Esophagus squamous epithelium (tissue), 5 donors: ENCODE measurements at places on chromosomes 16 and 17.

GRCh38 chr16:77723108-77723514 lies 797 bp downstream of the NUDT7 start:
- DNase-seq: no peak

DNA sequence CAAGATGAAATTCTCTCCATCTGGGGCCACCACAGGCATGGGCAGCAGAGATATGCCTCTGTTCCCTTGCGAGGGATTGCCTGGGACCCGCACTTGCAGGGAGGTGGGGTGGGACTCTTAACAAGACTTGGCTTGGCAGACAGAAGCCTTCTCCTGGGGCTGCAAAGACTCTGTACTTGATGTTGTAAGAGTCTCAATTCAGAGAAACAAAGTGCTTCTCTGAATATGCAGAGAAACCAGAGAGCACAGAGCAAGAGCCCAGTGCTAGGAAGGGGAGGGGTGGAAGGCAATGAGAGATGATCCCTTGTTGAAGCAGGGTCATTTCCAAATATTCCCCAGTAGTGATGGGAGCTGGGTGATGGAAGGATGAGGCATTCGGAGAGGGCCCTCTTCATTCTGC lies 2.2 kb downstream of the MMP28 start:
- DNase-seq: no peak

DNA sequence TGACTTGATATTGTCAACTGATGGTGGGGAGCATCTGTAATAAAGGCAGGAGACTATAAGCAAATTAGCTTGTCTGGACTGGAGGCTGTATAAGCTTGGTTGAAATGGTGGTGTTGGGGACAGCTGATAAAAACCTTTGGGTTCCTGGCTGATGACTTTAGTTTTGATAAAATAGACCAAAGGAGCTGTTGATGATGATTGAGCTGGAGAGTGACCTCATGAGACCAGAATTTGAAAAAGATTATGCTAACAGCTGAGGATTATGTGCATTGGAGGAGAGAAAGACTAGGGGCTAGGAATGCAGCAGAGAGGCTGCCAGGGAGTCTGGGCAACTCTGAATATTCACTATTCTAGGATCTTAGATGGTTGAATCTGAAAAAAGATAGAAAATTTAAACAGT lies 8.7 kb upstream of the CDC27 start:
- no peak for DNase-seq

DNA sequence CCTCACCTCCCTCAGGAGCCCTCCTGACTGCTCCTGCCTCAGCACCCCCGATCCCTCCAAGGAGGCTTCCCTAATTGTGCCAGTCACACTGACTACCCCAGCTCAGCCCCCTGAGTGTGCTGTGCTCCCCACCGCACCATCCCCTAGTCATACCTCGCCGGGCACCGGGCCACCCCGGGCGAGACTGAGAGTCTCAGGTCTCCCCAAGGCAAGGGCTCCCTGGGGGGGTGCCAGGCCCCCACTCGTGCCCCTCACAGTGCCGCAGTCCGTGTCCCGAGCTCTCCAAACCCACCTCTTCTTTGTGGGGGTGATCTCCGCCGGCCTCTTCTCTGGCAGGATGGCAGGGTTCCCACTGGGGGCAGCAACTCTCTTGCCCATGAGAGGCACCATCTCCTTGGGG lies 3.2 kb downstream of the TRPV3 start:
- no peak for DNase-seq

- DNase-seq: no peak
Measured at GRCh38 chr17:76260669-76261068, 4.5 kb upstream of the UBALD2 start.

DNA sequence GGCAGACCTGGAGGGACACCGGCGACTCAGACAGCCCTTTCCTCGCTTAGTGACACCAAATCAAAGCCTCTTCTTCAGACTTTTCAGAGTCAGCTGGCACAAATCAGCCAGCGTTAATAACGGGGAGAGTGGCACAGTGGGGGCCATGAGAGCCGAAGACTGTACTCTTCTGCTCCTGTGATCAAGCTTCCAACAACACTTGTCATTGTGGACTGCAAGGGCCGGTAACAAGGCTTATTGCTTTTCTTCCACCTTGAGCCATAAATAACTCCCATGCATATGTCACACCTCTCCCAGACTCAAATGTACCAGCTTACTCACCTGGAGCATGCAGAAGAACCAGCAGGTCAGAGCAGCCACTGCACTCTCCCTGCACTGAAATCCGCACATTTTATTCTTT lies 12.8 kb downstream of the FLCN start:
- no peak for DNase-seq

DNA sequence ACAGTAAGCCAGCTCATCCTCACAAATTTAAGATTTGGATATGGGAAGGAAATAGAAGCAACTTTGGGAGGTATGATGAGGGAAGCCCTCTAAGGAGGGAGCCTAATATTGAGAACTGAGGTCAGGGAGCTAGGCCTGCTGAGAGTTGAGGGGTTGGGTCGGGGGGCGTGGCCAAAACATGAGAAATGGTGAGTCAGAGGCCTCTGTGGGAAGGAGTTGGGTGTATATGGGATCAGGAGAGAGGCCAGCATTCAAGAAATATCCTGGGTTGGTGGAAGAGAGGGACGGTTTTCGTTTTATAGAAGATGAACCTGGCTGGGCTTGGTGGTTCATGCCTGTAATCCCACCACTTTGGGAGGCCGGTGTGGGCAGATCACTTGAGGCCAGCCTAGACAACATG lies 48.4 kb downstream of the CLEC16A start:
- DNase-seq: no peak

GRCh38 chr16:11359370-11359769 lies 14.1 kb downstream of the RMI2 start:
- DNase-seq: no peak

- DNase-seq: no peak
Measured at GRCh38 chr16:54050459-54051210, 236.0 kb downstream of the IRX3 start.

DNA sequence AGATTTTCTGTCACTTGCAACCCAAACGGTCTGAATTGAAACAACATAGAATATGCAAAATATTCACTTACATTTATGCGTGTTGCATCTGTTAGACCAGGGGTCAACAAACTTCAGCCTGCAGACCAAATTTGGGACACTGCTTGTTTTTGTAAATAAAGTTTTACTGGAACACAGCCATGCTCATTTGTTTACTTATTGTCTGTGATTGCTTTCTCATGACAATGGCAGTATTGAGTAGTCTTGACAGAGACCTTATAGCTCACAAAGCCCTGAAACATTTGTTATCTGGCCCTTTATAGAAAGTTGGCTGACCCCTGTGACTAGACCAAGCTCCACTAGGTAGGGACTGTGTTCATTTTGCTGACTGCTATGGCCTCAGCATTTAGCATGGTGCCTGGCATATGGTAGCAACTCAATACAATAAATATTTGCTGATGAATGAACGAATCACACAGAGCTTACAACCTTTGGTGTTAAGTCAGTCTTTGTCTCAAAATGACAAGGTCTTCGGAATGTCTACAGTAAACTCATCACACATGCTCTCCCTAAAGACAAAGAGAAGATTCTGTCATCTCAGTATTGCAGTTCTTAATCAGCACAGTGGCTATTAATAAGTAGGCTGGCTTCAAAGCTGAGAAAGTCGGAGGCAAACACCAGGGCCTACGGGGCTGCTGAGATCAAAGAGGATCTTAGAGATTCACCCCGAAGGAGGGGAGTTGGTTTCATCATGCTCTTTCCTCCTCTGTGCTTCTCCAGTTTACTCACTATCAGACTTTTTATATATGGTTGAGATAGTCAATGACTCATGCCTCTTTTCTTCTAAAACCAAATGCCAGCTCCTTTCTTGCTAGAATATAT lies 95.2 kb upstream of the AXIN2 start:
- no peak for DNase-seq

DNA sequence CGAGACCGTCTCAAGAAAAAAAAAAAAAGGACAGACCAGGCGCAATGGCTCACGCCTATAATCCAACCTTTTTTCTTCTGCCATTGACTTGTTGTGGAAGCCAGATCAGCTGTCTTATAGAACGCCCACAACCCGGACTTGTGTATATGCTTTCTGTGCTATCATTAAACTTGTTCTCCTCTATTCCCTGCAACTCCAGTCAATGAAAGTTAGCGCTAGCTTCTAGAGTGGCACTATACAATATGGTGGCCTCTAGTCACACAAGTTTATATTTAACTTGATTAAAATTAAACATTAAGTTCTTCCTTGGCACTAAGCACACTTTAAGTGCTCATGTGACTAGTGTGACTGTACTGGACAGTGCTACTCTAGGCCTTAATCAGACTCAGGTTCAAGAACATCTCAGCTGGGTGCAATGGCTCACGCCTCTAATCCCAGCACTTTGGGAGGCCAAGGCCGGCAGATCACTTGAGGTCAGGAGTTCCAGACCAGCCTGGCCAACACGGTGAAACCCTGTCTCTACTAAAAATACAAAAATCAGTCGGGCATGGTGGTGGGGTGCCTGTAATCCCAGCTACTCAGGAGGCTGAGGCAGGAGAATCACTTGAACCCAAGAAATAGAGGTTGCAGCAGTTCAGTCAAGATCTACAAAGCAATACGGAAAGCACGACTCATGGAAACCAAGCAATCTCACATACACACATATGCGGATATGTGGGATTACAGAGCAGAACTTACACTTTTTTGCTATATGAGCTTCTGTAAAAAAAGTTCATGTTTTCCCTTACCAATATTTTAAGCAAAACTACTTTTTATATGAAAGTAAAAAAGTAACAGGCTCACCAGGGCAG lies 18.8 kb upstream of the GLG1 start:
- DNase-seq: no peak

DNA sequence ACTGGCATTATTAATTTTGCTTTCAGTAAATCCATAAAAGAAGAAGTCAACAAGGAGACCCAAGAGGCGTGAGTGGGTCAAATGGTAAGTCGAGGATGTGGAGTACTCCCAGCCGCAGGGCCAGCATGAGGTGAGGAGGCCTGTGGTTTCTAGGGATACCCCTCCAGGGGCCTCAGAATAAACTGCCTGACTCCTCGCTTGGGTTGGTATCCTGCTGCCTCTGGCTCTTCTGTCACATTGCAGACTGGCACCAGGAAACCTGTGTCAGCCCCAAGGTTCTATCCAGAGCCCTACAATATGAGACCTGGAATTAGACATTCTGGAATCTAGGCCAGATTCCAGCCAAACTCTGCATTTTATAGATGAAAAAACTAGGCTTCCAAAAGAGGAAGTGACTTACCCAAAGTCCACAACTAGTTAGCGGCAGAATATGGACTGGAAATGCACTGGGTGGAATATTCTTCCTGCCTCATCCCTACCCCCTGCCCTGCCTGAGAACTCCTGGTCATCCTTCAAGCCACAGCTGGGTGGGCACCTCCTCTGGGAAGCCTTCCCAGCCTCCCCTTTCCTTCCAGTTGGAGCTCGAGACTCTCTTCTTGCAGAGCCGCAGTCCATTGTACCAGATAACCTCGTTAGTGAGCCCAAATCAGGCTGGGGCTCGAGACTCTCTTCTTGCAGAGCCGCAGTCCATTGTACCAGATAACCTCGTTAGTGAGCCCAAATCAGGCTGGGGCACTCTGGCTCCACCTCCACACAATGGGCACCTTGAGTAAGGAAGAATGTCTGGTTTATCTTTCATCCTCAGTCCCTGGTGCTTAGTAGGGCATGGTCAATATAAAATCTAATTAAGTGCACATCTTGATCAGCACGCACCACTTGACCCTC lies 22.6 kb downstream of the C17orf67 start:
- no peak for DNase-seq

GRCh38 chr17:79865351-79866210 lies 26.3 kb upstream of the CBX4 start:
- DNase-seq: no peak

- no peak for DNase-seq
Measured at GRCh38 chr17:43784068-43784467, 3.8 kb downstream of the CFAP97D1 start.

DNA sequence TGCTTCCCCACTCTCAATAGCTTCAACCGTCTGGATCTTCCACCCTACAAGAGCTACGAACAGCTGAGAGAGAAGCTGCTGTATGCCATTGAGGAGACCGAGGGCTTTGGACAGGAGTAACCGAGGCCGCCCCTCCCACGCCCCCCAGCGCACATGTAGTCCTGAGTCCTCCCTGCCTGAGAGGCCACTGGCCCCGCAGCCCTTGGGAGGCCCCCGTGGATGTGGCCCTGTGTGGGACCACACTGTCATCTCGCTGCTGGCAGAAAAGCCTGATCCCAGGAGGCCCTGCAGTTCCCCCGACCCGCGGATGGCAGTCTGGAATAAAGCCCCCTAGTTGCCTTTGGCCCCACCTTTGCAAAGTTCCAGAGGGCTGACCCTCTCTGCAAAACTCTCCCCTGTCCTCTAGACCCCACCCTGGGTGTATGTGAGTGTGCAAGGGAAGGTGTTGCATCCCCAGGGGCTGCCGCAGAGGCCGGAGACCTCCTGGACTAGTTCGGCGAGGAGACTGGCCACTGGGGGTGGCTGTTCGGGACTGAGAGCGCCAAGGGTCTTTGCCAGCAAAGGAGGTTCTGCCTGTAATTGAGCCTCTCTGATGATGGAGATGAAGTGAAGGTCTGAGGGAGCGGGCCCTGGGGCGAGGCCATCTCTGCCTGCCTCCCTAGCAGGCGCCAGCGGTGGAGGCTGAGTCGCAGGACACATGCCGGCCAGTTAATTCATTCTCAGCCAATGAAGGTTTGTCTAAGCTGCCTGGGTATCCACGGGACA lies 11.1 kb upstream of the CLEC18A start:
- DNase-seq: no peak

GRCh38 chr17:12554251-12554650 lies 111.4 kb upstream of the MYOCD start:
- no peak for DNase-seq

DNA sequence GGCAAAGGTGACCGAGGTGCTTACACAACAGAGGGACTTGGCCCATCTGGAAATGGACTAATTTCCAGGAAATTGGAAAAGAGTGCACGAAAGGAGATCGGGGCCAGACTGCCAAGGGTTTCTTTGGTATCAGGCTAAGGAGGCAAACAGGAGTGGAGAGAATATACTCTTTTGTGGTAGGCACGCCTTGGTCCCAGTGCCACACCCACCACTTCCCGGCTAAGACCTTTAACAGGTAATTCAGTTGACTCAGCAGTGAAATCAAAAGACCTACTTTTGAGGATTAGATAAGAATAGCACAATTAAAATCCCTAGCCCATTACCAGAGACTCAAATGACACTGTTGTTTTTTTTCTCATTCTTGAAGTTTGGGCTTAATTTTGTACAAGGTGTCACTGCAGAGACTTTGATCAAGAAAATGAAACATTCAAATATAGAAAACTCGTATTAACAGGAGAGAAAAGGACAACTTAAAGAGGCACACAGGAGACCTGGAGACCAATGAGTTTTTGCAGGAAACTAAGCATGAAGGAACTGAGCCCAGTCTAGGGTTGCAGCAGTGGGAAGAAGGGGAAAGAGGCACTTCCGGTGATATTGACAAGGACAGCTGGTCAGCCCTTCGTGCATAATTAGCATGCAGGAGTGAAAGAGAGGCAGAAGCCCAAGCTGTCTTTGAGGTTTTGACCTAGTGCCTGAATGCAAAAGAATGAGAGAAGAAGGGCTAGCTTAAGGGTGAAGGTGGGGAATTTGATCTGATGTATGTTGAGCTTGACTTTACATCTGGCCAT lies 265.5 kb upstream of the CCL2 start:
- DNase-seq: no peak

- no peak for DNase-seq
Measured at GRCh38 chr16:57826706-57827625, 24.7 kb upstream of the KIFC3 start.

- no peak for DNase-seq
Measured at GRCh38 chr17:29251184-29251583, 4.5 kb downstream of the CRYBA1 start.
